Activated CD4-positive, alpha-beta T cell treated with anti-CD3 and anti-CD28 coated beads, Interleukin-2, amount 50 U/mL, for 16 hours (primary cell): ENCODE measurements at places on chromosomes 11 and 22.

- no peak for DNase-seq
Measured at GRCh38 chr11:8257003-8257664, 6.5 kb downstream of the LMO1 start.

DNA sequence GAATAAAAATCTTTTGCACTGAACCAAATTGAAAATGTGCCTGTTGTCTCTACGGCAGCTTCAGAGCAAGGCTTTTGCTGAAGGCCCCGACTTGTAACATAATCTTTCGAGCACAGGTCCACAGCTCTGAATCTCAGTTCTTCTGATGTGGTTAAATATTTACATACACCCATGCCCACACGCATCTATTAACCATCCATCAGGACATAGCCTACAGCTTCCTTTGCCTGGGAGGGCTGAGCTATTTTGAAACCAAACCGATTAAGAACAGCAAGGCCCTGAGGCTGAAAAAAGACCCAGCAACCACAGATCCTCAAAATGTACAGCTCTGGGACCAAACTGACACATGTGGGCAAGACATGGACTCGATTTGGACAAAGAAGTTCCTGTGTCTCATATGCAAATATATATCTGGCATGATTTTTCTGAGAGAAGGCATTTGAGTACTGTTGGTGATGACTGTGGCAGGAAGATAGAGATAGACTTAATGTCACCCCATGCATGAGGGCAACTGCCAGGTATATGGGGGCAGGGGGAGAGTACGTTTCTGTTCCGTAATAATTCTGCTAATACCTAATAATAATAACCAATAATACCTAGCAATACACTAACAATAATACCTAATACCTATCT lies 322.7 kb upstream of the PLET1 start:
- DNase-seq = peak; percentile 34

- peak; percentile 81 for DNase-seq
Measured at GRCh38 chr11:5280582-5281102, 10.9 kb upstream of the HBE1 start.

GRCh38 chr11:93131709-93132108 lies 66.1 kb downstream of the SLC36A4 start:
- no peak for DNase-seq

- DNase-seq = no peak
Measured at GRCh38 chr22:44917372-44918165, 92.2 kb downstream of the PHF21B start.

GRCh38 chr11:5241458-5241857 lies 7.2 kb upstream of the HBD start:
- no peak for DNase-seq

DNA sequence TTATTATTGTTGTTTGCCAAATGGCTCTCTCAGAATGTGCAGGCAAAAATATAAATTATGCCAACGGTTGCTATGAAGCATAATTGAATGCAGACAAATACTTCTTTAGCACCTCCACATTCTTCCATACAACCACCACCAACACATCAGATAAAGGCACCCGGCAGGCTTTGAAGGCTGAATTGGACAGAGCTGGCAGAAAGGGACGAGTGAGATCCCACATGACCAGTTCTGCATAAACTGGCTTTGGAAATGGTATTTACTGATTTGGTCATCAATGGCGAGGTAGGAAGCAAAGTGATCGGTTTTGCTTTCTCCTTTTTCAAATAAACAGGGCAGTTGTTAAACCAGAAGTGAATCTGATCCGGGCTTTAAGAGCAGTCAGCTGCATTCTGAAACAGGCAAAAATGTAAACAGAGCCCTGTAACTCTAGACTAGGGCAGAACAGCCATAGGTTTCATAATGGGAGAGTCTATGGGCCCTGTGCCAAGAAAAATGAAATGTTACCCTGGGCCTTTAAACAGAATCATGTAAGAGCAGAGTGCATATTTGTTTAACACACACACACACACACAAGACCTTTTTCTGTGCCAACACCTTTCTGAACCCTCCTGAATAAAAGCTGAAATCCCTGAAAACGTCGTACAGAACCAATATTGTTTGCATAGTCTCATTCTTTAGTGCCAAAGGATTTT lies 97.7 kb downstream of the MPPED2 start:
- DNase-seq = no peak

GRCh38 chr11:117852309-117852708 lies 24.1 kb downstream of the FXYD6 start:
- no peak for DNase-seq

- DNase-seq = no peak
Measured at GRCh38 chr11:770642-771616, 6.4 kb downstream of the GATD1 start.

- DNase-seq = no peak
Measured at GRCh38 chr11:11318961-11319360, 34.1 kb downstream of the CSNK2A3 start.

GRCh38 chr11:57072640-57073039 lies 83.9 kb downstream of the OR5AK2 start:
- no peak for DNase-seq

DNA sequence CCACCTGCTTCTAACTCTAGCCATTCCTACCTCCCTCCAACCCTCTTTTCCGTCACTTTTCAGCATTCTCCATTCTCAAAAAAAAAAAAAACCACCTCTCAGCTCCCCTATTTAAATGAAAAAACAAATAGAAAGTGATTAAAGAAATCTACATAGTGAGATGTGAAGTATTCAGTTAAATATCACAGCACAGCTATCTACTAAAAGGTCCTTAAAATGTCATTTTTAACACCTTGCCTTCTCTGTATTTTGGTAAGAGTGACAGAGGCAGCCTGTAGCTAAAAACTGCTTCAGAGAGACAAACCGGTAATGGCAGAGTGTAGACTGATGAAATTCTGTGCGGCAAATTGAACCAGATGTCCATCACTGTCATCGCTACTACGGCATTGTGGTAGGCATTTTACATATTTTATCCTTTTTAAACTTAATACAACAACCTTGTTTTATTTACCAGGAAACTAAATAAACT lies 346 bp upstream of the ALG9 start:
- DNase-seq = no peak

DNA sequence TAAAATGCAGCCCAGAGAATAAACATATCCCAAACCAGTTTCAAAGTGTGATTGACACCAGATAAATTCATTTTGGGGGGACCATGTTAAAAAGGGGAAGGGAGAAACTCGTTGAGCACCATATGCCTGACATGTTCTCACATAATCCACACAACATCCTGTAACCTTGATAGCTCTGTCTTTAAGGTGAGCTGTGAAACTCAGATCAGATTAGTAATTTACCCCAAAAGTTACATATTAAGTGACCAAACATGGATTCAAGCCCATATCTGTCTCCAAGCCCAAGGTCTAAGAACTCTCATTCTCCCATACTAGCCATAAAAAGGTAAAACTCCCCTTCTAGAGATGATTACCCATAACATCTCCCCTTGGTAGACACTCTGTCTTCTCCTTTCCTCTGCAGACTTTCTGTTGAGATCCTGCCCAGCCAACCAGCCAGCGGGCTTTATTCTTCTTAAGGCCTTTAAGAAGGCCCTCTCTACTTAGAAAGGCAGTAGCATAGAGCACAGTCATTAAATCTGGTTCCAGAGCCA lies 150.7 kb downstream of the CCDC34 start:
- DNase-seq = no peak

- no peak for DNase-seq
Measured at GRCh38 chr11:57320067-57320718, 4.6 kb downstream of the TNKS1BP1 start.

GRCh38 chr11:60263402-60263801 lies 17.1 kb upstream of the MS4A4A start:
- DNase-seq = no peak

DNA sequence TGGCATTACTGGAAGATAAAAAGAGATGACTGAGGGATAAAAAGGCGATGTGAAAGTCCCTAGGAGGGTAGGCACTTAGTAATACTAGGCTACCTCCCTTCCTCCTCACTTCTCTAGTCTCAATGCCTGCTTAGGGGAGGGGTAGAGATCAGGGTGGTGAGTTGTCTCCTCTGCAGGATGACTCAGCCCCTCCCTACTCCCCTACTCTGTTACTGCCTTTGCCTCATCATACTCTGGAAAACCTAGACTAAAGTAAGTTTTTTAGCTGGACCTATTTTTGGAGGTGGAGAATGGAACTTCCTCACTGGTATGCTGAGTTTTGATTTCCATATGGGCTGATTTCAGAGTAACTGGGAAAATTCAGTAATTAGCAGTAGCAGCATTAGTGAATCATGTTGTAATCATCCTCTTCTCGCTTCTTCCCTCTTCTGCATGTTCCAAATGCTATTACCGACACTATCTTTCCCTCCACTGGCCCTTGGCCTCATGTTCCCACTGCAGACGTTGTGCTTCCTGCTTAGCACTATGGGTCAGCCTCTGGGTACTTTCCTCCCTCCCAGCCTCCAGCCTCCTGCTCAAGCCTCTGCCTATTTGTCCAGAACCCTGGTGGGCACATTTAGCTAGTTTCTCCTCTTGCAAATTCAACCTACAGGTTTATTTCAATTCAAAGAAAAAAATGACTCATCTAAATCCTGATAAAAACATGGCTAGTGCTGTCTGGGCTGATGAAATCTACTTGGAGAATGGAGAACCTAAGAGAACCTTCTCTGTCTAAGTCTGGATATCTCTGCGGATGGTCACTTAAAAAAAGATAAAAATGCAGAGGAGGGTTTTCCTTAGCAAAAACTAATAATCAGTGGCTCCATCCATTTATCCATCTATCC lies 281.7 kb downstream of the ST3GAL4 start:
- DNase-seq = no peak

DNA sequence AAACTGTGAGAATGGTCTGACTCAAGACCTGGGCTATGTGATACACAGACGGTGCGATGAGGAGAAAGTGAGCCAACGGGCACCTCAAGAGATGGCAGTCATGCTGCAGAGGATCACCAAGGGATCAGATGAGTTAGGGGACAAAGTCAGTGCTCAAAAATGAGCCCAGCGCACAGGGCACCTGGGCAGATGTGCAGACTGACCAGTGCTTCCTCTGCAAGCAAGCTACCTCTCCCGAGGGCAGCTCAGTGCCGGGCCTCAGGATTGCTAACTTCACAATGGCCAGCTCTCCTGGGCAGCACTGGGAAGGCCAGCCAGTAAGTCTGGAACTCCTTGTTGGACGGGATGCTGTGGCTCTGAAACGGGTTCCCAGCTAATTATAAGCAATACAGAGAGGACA lies 15.3 kb downstream of the HDHD5 start:
- no peak for DNase-seq

- no peak for DNase-seq
Measured at GRCh38 chr11:1573903-1574237, 1.8 kb upstream of the DUSP8 start.

GRCh38 chr11:80733790-80734189 lies 1293.0 kb upstream of the TENM4 start:
- DNase-seq = no peak

DNA sequence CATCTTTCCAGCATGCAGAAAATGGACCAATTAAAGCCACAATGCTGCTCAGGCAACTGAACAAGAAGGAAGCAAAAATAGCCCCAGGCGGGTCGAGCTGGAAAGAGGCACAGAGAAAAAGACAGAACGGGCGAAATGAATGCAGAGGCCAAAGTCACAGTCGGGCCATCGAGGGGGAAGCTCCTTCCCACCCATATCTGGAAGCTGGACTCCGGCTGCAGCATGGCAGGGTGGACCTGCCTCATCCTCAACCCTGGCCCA lies 58.6 kb upstream of the PRDM11 start:
- DNase-seq = no peak

GRCh38 chr11:82842019-82842418 lies 58.2 kb downstream of the PRCP start:
- DNase-seq = no peak

GRCh38 chr11:21552911-21553310 lies 640.0 kb upstream of the ANO5 start:
- no peak for DNase-seq

DNA sequence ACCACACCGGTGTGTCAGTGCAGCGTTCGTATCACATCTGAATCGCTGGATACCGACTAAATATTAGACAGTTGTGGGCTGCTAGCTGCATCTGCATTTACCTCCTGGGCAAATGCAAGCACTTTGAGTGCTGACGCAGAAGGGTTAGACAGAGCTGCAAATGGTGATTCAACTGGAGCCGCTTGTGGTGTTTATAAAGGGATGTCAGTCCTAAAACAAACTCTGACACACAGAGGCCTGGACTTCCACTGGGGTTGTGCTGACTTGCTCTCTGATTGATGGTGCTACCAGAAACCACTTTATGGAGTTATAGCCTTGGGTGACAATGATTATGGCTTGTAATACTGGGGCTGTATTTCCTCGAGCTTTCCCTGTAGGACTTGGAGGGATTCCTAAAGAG lies 374.4 kb downstream of the NTM start:
- DNase-seq = no peak

DNA sequence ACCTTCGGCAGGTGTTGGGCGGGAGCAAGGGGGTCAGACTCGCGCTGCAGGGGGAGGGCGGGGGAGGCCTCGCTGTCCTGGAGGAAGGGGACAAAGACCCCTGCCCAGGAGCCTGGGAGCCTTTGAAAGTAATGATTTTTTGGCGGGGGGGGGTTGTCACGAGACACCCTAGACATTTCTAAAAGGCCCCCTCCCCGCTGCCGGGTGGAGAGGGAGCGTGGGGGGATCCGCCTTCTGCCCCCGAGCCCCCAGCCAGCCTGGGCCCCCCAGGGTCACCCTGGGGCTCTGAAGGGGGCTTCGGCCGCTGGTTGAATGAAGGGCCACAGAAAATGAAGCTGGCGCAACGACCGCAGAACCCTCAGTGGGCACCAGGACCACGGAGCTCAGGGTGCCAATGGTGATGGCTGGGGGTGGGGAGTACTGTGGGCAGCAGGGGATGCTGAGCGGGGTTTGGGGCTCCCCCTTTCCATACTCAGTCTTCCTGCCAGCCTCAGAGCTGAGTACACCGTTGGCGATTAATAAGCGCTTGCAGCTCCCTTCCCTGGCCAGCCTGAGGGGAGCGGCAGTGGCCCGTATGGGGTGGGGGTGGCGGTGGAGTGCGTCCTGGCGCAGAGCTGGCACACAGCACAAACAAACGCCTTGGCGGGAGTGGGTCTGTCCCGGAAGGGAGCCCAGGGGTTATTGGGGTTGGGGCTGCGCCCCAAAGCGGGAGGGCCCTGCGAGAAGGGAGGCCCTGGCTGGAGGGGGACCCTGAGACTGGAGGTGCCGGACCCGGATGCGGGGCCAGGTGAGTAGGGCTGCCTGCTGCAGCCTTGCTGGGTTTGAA lies 1.2 kb upstream of the DUSP8 start:
- peak; percentile 14 for DNase-seq

GRCh38 chr11:60077216-60077817 lies 11.1 kb upstream of the MS4A2 start:
- no peak for DNase-seq

- DNase-seq = no peak
Measured at GRCh38 chr22:41431656-41432055, 14.9 kb downstream of the TOB2 start.

DNA sequence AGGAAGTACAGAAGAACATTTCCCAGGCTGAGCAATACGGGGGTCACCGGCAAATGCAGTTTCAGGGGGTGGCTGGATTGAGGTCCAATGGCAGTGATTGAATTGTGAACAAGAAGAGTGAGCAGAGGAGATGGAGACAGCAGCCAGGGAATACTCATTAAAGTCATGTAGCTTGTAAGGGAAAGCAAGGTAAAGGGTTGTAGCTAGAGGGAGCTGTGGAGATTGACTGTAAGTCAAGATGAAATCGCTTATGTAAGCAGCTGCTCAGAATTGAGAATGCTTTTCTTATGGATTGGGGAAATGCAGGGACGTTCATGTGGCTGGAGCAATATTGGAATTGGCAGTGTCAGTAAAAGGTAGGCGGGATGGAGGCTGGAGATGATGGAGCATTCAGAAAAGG lies 111.4 kb upstream of the TBCEL start:
- no peak for DNase-seq
